ENCODE measurements at places on chromosomes 1 and 21.

GRCh38 chr1:169860187-169860586 is 33.5 kb downstream of the SCYL3 start:
- DNase-seq: no peak

- DNase-seq: no peak
Observed at GRCh38 chr1:53065391-53065790, 3.4 kb downstream of the PODN start.

GRCh38 chr1:8214501-8215173 is 103.3 kb upstream of the SLC45A1 start:
- DNase-seq: no peak

GRCh38 chr1:11044086-11044848 is 2.8 kb downstream of the MASP2 start:
- no peak for DNase-seq

- DNase-seq: no peak
Observed at GRCh38 chr1:232090816-232091215, 464.2 kb downstream of the DISC1 start.

GRCh38 chr1:244226435-244226834 is 175.4 kb downstream of the ZBTB18 start:
- DNase-seq: no peak

GRCh38 chr1:23588749-23589548 is 29.6 kb upstream of the ID3 start:
- DNase-seq: no peak

DNA sequence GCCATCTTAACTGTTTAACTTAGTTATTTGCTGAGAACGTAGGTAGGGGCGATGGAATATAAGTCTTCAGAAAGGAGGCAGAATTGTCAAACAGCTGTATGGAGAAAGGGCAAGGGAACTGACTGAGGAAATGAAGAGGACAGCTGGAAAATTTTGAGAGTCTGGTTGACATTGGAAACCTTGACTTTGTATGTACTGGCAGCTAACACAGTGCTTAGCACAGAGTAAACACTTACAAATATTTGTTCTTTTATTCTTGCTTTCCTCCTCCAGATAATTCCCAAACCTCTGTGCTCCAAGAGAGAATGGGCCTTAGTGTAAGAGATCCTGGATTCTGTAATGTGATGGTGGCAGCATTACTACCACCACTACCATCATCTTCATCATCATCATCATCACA is 91.3 kb downstream of the ZSCAN20 start:
- DNase-seq: no peak

- no peak for DNase-seq
Observed at GRCh38 chr1:28936094-28936493, 21.7 kb downstream of the EPB41 start.

DNA sequence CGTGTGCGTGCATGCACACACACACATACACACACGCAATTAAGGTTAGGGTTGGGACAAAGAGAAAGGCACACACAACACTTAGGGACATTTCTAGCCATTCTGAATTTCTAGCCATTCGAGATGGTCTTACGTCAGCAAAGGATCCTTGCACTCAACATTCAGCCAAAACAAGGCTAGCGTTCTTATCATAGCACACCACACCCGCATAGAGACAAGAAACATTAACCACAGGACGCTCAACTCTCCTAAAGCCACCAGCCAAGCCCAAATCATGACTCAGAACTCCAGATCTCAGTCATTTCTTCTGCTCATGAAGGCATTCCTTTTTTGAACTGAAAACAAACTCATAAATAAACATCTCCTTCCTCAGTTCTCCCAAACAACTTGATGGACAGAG is 106.8 kb downstream of the LMO4 start:
- DNase-seq: no peak

Measured in activated CD4-positive, CD25-positive, alpha-beta regulatory T cell (primary cell).